Eye (tissue), 1 donor: ENCODE measurements at places on chromosomes 6 and 20.
A peak's percentile ranks its signal among the peaks of the same experiment; 100 is the strongest.

- no peak for DNase-seq
Measured at GRCh38 chr6:47934023-47934422, 152.2 kb downstream of the OPN5 start.

GRCh38 chr6:156645097-156645496, 132.1 kb upstream of the ARID1B start:
- no peak for DNase-seq

DNA sequence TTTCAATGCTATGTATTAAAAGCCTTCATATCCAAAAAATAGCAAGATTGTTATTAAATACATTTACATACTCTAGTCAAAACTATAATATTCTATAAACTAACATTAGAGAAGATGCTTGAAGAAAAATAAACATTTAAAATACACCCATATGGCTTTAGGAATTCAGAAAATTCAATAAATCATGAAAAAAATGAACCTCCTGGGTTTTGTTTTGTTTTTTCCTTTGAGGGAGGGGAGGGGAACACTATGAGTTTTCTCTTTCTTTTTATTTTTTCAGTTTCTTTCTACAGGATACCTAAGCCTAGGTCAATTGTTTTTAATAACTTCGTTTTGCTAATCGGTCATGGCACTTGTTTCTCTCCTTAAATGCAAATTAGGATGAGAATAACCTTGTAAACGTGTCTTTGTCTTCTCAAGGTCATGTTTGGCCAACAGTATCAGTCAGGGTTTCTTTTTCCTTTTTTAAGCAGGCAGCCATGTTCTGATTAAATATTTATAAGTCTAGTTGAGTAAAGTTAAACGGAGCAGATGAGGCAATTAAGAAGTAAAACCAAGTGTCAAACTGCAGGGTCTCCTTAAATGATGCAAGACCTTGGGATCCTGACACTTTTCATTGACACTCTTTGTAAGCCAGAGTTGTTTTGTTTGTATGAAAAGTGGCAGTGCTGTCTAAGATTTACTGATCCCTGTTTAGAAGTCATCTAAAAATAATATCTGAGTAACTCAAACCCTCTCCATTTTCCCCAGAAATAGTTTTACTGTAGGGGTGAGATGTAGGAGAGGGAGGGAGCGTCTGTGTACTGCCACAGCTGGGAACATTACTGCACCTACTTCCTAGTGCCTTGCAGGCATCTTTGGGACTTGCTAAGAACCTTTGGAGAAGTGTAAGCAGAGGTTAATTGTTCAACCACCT, 392.3 kb downstream of the PLCB1 start:
- DNase-seq, result peak; percentile 39

- no peak for DNase-seq
Measured at GRCh38 chr6:36128793-36129192, 1.5 kb upstream of the MAPK13 start.

DNA sequence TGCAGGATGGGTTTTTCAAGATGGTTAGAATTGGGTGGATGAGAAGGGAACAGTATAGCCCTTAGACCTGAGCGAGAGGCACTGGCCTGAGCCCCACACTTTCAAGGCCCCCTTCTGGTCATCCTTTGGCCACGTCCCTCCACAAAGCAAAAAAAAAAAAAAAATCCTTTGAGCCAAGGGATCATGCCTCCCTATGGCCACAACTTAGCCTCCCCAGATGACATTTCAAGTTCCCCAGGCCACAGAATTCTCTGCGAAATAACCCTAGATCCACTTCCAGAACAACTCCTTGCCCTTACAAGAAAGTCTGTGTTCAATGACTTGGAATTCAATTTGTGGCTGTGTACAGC, 30.4 kb downstream of the ELOVL2 start:
- no peak for DNase-seq

DNA sequence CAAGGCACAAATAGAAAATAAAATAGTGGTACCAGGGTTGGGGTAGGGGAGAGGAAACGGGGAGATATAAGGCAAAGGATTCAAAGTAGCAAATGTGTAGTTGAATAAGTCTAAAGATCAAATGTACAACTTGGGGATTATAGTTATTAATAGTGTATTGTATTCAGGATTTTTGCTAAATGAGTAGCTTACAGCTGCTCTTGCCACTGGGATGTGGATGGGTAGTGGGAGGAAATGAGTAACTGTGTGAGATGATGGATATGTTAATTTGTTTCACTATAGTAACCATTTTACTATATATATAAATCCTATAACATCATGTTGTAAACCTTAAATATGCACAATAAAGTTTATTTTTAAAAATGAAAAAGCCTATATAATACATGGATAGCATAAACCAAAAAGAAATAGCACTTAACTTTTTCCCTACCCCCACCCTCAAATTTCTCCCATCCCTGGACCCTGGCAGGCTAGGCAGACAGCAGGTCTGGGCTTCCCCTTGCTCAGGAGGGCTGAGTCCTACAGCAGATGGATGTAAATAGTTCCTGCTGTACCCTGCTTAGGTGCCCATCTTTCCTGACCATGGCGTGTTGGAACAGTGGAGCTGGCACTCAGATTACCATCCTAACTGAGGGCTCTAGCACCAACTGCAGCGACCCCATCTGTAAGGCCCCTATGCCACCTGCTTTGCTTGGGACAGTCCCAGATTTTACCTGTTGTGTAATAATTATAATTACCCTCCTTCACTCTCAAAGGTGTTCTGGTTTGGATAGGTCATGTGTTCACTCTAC, 28.6 kb upstream of the PBOV1 start:
- no peak for DNase-seq

DNA sequence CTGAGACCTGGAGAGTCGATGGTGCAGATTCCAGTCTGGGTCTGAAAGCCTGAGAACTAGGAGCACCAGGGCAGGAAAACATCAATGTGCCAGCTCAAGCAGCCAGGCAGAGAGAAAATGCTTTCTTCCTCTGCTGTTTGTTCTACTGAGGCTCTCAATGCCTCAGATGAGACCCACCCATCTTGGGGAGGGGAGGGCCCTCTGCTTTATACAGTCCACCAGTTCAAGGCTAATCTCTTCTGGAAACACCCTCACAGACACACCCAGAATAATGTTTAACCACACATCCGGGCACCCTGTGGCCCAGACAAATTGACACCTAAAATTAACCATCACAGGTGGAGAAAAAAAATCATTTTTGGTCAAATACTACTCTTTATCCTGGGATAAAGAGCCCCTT, 89.3 kb upstream of the SLC22A23 start:
- DNase-seq, result no peak

GRCh38 chr6:32290886-32291450, 67.1 kb upstream of the NOTCH4 start:
- no peak for DNase-seq

DNA sequence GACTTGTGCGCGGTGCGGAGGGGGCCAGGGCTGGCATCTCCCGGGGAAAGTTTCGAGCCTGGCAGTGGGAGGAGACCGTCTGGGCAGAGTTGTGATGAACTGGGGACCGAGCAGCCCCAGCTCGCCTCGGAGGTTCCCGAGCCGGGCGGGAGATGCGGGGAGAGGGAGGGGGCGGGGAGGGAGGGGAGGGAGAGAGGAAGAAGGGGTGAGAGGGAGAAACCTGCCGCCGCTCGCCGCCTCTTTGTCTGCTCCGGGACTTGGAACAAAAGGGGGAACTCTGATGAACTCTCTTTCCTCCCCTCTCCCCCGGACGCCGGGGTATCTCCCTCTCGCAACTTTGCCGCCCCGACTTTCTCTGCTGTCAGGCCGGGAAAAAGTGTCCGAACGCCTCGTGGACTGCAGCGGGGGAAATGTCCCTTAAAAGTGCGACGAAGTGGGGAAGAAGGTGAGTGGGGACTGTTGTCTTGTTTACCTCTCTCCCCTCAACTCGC, 72.7 kb downstream of the SOX4 start:
- DNase-seq, result peak; percentile 81

DNA sequence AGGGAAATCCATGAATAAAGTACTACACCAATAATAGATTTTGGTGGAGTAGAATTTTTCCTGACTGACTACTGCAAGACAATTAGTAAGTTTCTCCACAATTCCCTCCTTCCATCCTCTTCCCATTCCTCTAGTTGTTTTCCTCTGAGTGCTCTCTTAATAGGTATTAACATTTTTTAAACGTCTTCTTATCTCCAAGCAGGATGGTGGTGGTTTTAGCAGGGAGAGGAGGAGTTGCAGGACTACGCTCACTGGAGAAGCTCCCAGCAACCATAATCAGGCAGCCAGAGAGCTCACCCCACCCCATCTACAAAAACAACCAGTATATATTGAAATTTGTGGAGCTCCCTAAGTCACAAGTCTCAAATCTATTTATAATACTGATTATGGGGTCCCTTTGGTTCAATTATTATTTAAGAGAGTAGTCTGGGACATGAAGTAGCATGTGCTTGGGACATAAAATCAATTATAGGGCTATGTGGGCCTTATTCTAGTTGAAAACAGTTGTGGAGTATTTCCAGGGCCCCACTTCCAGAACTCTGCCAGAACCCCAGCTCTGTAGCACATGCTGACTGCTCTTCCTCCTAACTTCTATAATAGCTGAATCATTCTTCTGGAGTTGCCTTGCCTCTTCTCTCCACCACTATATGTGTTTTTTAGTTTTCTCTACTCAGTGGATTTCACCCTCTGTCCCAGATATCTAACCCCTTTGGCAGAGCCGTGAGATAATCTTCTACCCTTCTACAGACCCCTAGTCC, 49.8 kb downstream of the MYB start:
- DNase-seq, result no peak

- DNase-seq, result no peak
Measured at GRCh38 chr6:90425161-90425641, 128.6 kb upstream of the BACH2 start.

DNA sequence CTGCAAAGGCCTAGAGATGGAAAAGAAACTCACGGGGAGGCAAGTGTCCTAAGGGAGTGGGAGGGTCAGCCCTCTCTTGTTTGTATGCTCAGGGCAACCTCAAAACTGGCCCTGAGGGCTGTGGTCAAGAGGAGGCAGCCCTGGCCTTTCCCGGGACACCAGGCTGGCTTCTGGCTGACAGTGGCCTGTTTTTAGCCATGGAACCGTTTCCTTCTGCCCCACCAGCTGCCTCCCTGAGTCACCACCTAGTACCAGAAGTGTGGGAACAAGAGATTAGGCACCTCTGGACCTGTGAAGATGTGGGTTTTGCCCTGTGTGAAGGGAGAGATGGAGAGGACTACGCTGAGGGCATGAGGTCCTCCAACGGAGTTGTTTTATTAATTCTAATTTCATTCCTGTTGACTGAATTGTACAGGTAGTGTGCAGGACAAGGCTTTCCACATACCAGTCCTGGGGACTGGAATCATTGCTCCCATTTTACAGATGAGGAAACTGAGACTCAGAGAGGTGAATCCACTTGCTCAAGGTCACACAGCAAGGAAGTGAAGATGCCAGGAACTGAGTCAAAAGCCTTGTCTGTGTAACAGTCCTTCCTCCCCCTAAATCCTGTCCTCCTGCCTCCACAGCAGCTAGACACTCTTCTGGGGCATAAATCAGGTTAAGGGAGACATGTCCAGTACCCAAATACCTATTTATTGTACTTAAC, 5.5 kb downstream of the FOXS1 start:
- no peak for DNase-seq

- DNase-seq, result peak; percentile 84
Measured at GRCh38 chr6:11650025-11650696, 112.6 kb downstream of the TMEM170B start.

GRCh38 chr6:156943816-156944215, 166.6 kb downstream of the ARID1B start:
- no peak for DNase-seq

- peak; percentile 29 for DNase-seq
Measured at GRCh38 chr20:8304124-8304816, 172.2 kb downstream of the PLCB1 start.

DNA sequence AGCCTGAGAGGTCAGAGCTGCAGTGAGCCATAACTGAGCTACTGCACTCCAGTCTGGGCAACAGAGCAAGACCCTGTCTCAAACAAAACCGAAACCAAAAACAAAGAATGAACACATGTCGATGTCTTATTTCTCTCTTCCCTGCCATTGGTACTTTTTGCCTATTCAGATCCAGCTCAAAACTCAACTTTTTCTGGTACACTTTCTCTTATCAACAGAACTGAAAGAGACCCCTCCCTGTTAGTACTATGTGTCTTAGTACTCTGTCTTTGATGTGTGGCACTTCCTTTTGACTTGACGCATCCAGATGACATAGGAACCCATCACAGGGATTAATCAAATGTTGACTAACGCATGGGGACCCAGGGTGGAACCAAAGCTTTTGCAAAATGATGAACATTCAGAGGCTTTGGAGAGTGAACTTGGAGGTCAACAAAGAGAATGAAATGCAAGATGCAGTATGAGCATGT, 44.8 kb downstream of the AKAP12 start:
- DNase-seq, result no peak

- DNase-seq, result no peak
Measured at GRCh38 chr6:97073903-97074302, 149.4 kb downstream of the KLHL32 start.

DNA sequence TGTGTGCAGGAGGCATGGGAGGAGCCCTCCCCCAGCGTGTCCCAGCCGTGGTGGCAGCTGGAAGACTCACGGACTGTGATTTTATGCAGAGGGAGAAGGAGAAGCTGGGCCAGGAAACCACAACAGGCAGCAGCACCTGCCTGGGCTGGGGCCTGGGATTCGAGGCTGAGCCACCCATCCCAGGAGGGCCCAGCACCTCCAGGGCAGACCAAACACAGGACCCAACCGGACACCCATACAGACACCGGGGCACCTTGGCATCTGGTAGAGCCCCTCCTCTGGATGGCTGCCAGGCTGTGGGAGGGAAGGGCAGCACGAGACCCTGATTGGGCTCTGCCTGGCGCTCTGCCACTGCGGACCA, 41.7 kb upstream of the CHRNA4 start:
- DNase-seq, result no peak

DNA sequence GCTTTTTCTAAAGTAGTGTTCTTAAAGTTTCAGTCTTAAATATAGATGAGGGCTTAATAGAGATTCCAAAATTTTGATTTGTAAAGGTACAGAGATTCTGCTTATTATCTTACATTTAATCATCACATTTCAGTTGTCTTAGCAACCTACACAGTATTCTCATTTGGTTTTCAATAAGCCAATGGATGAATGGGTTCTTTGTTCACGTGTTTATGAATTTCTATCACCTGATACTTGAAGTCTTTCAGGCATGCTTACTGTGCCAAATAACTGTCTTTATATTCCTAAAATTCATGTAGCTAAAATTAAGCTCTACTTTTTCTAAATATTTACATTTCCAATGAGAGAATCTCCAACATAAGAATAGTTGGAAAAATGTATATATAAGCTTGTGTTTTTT, 152.7 kb downstream of the EYA4 start:
- no peak for DNase-seq

DNA sequence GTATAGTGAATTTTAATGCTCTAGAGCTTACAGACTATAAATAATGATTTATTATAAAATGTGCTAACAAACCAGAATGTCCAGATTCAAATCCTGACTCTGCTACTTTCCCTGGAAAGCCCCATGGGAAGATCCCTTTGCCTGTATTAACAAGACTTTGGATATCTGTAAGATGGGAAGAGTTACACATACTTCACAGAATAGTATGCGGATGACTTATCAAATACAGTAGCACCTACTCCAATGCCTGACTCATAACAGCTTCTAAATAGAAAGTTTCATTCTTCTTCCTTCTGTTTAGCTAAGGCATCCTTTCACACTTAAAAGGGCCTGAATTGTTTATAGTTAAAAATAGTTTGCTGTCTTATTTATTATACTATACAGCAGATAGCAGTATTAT, 166.3 kb downstream of the KCNQ5 start:
- no peak for DNase-seq
